Glomerular endothelial cell (primary cell): ENCODE measurements at places on chromosomes 2 and 18.

DNA sequence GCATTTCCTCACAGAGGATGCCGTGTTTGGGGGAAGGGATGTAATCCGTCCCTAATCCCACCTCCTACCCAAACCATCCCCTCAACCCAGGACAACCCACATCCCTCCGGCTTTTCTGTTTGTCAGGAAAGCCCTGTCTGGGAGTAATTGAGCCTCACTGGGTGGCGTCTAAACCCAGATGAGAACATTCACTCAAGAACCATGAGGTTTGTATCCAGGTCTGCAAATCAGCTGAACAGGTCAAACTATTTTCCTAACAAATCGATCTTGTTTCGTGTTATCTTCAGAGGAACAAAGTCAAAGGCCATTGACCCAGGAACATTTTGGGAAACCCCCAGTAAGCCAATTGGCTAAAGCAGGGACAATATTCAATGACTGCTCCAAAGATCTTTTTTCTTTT lies 25.7 kb downstream of the CYP27C1 start:
- no peak for DNase-seq

- DNase-seq = no peak
Observed at GRCh38 chr2:33484042-33484621, 7.7 kb downstream of the RASGRP3 start.

- no peak for DNase-seq
Observed at GRCh38 chr2:233964581-233964980, 47.4 kb downstream of the TRPM8 start.

- no peak for DNase-seq
Observed at GRCh38 chr2:182220335-182220734, 206.5 kb downstream of the PDE1A start.

- no peak for DNase-seq
Observed at GRCh38 chr2:44531289-44531688, 169.5 kb downstream of the CAMKMT start.

- DNase-seq = no peak
Observed at GRCh38 chr2:45857275-45857609, 205.8 kb downstream of the PRKCE start.

DNA sequence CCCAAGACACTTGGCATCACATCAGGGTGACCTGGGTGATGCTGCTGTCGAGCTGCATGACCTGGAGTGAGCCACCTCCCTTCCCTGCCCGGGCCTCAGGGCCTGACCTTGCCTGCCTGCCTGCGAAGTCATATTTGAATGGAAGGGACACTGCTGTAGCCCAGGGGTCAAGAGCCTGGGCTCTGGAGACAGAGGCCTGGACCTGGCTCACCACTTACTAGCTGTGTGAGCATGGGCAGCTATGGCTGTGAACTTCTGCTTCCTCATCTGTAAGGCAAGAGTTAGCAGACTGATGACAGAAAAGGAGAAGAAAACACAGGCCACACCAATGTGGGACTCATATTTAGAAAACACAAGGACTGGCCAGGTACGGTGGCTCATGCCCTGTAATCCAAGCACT lies 118.7 kb downstream of the ZFP36L2 start:
- no peak for DNase-seq

- no peak for DNase-seq
Observed at GRCh38 chr2:144827404-144827803, 307.5 kb upstream of the ZEB2 start.

- DNase-seq = no peak
Observed at GRCh38 chr18:23257137-23257536, 121.9 kb downstream of the CABLES1 start.

DNA sequence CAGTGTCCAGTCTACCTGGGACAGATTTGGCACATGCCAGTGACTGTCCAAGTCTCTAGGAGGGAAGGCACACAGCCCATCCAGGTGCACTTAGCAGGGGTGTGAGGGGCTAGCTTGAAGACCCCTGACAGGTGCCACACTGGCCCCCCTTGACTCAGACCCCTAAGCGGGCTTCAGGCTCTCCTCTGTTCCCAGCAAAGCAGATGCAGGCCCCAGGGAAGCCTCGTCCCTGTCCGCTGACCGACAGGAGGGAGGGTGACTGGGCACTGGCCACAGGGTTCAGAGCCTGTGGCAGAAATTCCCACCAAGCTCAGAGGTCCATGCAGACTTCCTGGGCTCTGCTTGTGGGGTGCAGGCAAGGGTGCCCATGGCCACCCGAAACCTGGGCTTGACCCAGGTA lies 239.8 kb upstream of the MYT1L start:
- no peak for DNase-seq

GRCh38 chr18:75279381-75279780 lies 68.8 kb downstream of the TSHZ1 start:
- no peak for DNase-seq

DNA sequence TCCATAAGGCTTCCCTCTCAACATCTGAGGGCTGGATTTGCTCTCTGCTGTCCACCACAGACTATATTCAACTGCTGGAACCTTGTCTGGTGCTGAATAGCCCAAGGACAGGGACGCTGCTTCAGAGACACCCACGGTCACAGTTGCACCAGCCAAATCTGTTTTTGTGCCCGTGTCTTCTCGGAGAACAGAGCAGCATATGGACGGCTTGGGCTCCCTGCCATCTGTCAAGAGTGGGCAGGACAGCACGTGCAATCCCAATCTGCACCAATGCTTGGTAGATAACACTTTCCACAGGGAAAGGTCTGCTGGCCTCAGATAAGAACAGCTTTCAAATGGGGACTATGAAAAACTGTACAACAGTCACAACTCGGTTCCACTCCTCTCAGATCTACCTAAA lies 466.1 kb downstream of the TGIF1 start:
- no peak for DNase-seq

- DNase-seq = no peak
Observed at GRCh38 chr2:219024059-219024458, 17.3 kb downstream of the CFAP65 start.

DNA sequence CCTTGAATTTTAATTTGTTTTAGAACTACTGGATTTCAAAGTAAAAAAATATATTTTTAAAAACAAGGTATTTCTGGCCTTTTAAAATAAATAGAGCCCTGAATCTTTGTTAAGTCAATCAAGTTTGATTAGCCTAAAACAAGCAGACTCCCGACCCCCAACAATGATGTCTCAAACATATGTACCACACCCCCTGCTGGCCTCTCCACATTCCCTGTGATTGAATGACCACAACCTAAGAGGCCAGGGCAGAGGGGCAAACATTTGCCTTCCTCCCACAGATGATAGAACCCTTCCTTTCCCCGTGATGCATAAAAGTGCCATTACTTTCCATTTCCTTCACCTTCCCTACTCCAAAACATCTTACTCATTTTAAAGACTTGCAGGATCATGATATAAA lies 130.9 kb downstream of the STK39 start:
- no peak for DNase-seq

GRCh38 chr2:85327822-85328617 lies at the start of gene TGOLN2:
Gene TGOLN2, minus strand, starts transcription at chr2:85327989. Its CDS starts 27 bp downstream, at chr2:85327962.
- no peak for DNase-seq

DNA sequence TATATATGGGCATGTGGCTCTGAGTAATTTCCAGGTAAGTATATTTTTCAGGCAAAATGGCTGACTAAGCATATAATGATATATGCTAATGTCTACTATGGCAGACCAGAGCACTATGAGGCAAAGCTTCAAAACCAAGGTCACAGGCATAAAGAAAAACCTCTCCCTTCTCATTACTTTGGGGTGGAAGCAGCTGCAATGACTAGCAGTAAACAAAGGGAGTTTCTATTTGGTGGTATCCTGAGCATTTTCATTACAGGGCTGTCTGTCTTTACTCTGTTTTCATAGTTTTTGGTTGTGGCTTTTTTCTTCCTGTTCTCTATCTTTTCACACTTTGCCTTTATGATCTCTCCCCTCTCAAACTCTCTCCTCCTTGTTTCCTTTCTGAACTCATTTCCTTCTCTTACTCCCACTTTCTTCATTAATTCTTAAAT lies 15.6 kb downstream of the PDE6D start:
- DNase-seq = no peak

DNA sequence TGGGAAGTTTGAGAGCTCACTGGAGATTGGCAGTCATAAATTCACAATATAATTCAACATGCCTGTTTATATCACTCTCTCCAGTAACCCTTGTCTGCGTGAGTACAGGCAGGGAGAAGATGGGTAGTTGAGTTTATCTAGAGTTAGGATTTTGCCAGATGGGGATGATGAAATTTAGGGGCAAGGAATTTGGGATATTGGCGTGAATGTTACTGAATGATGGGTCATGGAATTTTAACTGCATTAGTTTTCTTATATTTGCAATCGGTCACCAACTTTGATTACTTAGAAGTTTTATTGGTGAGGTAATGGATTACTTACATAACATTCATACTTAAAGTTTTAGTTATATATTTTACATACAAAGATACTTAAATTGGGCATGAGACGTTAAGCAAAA lies 35.1 kb downstream of the SANBR start:
- DNase-seq = no peak

GRCh38 chr2:199303728-199304177 lies 154.0 kb downstream of the SATB2 start:
- peak; percentile 64 for DNase-seq

DNA sequence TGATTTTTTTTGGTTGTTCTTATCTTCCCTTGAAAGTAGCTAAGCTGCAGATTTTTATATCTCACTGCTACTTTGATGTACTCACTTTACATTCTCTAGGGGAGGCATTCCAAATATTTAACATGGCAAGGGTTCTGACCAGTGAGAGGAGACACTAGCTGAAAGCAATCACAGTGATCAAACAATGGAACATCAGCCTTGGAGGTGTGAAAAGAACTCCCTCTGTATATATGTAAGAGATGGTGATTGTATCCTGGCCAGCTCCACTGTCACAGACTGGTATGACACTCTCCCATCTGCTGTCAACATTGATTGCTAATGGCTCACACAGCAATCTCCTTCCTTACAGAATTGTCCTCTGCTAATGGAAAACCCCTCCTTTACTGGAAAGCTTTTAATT lies 291.7 kb upstream of the CDH19 start:
- DNase-seq = no peak

GRCh38 chr2:175877845-175878544 lies 124.1 kb downstream of the LNPK start:
- DNase-seq = no peak

DNA sequence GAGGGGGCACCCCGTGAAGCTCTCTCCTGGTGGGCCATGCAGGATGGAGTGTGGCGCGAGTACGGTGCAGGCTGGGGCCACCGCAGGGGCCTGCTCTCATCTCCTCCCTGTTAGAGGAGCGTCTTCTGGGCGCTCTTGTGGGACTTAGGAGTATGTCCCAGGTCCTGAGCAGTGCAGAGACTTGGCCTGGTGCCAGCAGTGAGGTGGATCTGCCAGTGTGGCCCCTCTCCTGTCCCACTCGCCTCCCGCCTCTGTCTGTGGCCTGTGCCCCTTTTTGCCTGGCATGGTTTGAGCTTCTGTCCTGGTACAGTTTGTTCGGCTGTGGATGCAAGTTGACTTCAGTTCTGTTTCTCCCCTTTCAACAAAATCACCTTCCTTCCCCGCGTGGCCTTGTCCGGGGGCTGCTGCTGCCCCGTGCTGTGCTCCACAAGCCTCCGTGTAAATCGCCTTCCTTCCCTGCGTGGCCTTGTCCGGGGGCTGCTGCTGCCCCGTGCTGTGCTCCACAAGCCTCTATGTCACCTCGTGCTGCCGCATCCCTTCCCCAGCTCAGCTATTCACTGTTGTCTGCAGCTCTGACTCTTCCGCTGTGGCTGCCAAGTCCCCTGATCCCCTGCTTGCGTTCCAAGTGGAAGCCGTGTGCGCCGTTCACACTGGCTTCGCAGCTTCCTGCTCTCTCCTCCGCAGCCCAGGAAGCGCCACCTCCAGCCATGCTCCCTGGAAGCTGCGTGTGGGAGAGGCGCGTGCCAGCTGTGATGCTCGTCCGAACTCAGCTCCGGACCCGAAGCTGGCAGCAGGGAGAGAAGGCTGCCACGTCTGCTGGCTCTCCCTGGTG lies 13.7 kb downstream of the LDLRAD4 start:
- no peak for DNase-seq

DNA sequence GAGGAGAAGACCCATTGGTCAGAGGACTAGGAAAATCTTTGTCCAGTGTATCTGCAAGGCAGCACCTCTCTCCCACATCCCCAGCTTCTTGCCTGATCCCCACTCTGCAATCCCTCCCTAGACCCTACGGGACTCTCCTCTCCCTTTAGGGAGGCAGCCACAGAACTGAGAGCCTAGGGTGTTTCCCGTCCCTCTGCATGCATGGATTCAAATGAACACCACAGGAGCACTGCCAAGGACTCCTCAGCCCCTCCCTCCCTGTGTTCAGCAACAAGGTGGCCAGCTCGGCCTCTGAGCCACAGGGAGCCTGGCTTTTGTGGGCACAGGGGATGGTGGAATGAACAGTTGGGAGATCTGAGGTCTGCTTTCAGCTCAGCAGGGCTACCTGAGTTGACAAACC lies 117.1 kb downstream of the TXNL1 start:
- no peak for DNase-seq

- DNase-seq = peak; percentile 34
Observed at GRCh38 chr2:146734042-146734820, 1110.6 kb upstream of the ACVR2A start.

DNA sequence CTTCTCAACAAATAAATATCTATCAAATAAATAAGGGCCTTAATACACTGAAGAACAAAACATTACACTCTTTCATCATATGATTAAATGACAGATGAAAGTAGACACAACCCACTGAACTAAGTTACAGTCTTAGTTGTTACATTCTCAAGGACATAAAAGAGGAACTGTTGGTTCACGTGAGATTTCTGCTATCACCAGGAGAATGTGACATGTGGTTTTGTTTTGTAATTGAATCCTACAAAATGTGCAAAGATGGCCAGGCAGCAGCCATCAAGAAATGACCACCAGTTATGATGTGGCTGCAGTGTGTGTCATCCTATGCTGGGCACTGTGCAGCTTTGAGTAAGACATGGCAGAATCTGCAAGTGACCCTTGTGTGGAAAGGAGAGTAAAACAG lies 310.6 kb upstream of the PIK3C3 start:
- no peak for DNase-seq

DNA sequence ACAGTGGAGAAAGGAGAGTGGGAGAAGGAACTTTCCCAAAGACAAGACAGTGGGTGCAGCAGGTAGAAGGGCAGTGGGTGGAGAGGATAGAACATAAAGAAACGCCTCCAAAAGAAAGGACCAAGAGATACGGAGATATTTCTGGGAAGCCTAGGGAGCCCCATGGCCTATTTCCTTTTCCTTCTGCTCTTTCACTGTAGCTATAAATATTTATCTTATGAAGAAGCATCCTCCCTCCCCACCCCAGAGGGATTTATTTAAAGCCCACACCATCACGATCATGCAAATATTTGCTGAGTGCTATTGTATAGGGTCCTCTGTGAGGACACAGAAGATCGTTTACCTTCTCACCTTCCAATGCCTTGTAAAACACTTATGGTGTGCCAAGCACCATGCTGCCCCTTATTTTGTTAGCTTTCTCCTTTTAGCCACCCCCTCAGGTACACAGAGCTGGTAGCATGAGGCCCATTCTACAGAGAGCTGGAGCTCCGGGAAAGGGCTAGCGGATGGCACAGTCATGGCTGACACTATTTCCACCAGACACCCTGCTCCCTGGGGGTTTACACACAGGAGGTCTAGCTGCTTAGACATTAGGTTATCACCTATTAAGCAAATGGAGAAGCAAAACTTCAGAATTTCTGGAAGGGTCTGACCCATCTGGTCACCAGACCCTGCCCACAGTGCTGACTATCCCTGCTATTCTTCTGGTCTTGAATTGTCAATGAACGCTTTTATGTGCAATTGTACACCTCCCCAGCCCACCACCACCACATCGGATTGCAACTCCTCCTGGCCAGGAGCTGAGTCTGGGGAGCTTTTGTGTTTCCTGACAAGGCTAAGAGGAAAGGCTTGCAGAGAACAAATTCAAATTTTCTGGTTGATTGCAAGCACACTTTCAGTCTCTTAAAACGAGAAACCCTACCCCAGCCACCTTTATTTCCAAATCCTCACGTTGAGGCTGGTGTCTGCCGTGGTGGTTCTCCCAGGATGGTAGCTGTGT lies 91.8 kb upstream of the KLF7 start:
- no peak for DNase-seq
